Dorsolateral prefrontal cortex (tissue), 122 donors: ENCODE measurements at places on chromosomes 4 and X. TPM values are rescaled to one million over a fixed set of nuclear protein-coding genes. Genes with fewer than 3 reads are reported as not detected.

The GAGE2A gene
- total RNA-seq, result not detected

The PDZD11 gene
- 54.4 TPM for total RNA-seq

The ARSJ gene
- total RNA-seq, result 5.5 TPM

The CXCL6 gene
- 0.28 TPM for total RNA-seq

The CORIN gene
- 2.7 TPM for total RNA-seq

The CFI gene
- total RNA-seq, result 2.2 TPM

The POF1B gene
- not detected for total RNA-seq

The AVPR2 gene
- total RNA-seq, result not detected

The PABPC1L2B gene
- total RNA-seq, result 28.9 TPM

The KIF4A gene
- 0.43 TPM for total RNA-seq

The SSX1 gene
- total RNA-seq, result not detected

The ITM2A gene
- total RNA-seq, result 95.0 TPM

The SLITRK2 gene
- total RNA-seq, result 24.6 TPM

The ART3 gene
- 18.5 TPM for total RNA-seq

The DMP1 gene
- not detected for total RNA-seq

The ANKRD17 gene
- total RNA-seq, result 109 TPM

The CDK16 gene
- 142 TPM for total RNA-seq

The SPIN2A gene
- total RNA-seq, result 2.0 TPM

The ENPP6 gene
- total RNA-seq, result 15.4 TPM

The MTTP gene
- 1.3 TPM for total RNA-seq

The PLP1 gene
- 4,524 TPM for total RNA-seq

The NUDT11 gene
- total RNA-seq, result 32.5 TPM

The NSDHL gene
- 11.7 TPM for total RNA-seq

The ADAM29 gene
- total RNA-seq, result 0.36 TPM

The ADH7 gene
- total RNA-seq, result not detected

The XKRX gene
- 0.74 TPM for total RNA-seq

The MTM1 gene
- total RNA-seq, result 29.7 TPM

The FRMD7 gene
- total RNA-seq, result not detected

The ALAS2 gene
- 0.83 TPM for total RNA-seq

The HELT gene
- total RNA-seq, result not detected

The GRIA3 gene
- total RNA-seq, result 136 TPM

The FABP2 gene
- not detected for total RNA-seq

The TCEAL5 gene
- total RNA-seq, result 38.0 TPM

The FAM47E gene
- 22.0 TPM for total RNA-seq

The ZNF518B gene
- total RNA-seq, result 20.6 TPM

The PRKG2 gene
- 5.6 TPM for total RNA-seq

The NSUN7 gene
- total RNA-seq, result 0.68 TPM

The YIPF7 gene
- total RNA-seq, result 1.4 TPM

The NXF2 gene
- total RNA-seq, result not detected

The CLCN4 gene
- total RNA-seq, result 97.0 TPM
